ENCODE measurements at places on chromosomes 16 and 17. TPM values are rescaled to one million over a fixed set of nuclear protein-coding genes. Genes with fewer than 3 reads are reported as not detected.

DNA sequence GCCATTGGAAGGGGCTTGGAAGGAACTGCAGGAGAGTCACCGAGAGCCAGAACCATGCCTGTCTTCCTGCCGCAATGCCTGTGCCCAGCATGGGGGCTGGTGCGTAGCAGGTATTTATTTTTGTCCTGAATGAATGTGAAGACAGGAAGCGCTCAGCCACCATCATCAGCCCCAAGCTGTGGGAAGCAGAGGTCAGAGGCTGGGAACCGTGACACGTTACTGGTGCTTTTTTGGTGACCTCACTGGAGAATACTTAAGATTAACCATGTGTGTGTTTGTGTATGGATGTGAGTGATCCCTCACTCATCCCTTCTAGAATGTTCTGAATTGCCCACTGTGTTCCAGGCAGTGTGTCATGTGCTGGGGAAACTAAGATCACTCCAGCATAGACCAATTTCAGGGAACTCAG, 343.8 kb downstream of the SNX29 start:
- no peak overlapping the region for H3K27ac ChIP-seq
- H3K27me3 ChIP-seq, result no peaks in the 10 kb centered on the region
- H3K36me3 ChIP-seq, result no peaks in the 10 kb centered on the region
- no peaks in the 10 kb centered on the region for H3K4me1 ChIP-seq
- H3K4me3 ChIP-seq, result no peak overlapping the region

Gene TUBG2
- 49.0 TPM for total RNA-seq

GRCh38 chr16:66871840-66872239, 8.5 kb upstream of the PDP2 start:
- no peak for DNase-seq
- H3K4me3 ChIP-seq, result no peak overlapping the region
- peaks cover 14% of the 10 kb centered on the region for H3K4me1 ChIP-seq
- no peaks in the 10 kb centered on the region for H3K27me3 ChIP-seq
- no peaks in the 10 kb centered on the region for H3K36me3 ChIP-seq

Gene RUNDC3A
- not detected for total RNA-seq

Gene RNF112
- 8.3 TPM for total RNA-seq

DNA sequence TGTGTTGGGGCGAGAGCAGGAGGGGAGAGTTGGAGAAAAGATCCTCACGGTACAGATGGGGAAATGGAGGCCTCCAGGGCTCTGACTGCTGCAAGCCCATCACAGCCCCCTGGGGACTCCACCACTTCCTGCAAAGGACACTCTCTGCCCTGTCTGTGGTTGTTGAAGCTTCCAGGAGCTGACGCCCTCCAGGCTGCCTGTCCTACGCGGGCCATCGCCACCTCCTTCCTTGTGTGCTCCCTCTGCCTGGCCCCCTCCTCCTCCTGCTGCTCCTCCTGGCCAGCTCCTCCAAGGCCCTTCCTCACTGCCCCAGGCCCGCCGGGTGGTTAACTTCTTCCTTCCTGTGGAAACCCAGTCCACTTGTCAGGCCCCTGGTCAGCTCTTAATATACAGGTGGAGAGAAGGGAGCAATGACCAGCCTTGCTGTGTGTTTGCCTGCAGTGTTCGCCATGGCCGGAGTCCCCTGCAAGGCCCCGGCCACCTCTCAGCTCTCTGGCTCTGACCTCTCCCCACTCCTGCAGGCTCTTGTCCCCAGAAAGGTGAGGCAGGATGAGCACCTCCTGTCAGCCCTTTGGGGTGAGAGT, 18.4 kb upstream of the STAC2 start:
- H3K27ac ChIP-seq, result no peak overlapping the region
- no peak overlapping the region for H3K4me3 ChIP-seq
- no peaks in the 10 kb centered on the region for H3K36me3 ChIP-seq
- H3K4me1 ChIP-seq, result no peaks in the 10 kb centered on the region
- no peak for DNase-seq

Gene TBX21
- 1.8 TPM for total RNA-seq

Gene KCTD19
- not detected for total RNA-seq

- no peaks in the 10 kb centered on the region for H3K27me3 ChIP-seq
- peak overlapping the region; percentile 79 for H3K27ac ChIP-seq
- peak overlapping the region; percentile 87 for H3K4me3 ChIP-seq
- H3K36me3 ChIP-seq, result no peaks in the 10 kb centered on the region
- DNase-seq, result no peak
These were observed 15.6 kb upstream of the CBFB start for GRCh38 chr16:67013233-67013822.

GRCh38 chr16:4651827-4652226, 27.2 kb downstream of the MGRN1 start:
- H3K27ac ChIP-seq, result no peak overlapping the region
- no peak for DNase-seq
- peaks cover 36% of the 10 kb centered on the region for H3K36me3 ChIP-seq
- no peaks in the 10 kb centered on the region for H3K27me3 ChIP-seq
- H3K4me3 ChIP-seq, result no peak overlapping the region

DNA sequence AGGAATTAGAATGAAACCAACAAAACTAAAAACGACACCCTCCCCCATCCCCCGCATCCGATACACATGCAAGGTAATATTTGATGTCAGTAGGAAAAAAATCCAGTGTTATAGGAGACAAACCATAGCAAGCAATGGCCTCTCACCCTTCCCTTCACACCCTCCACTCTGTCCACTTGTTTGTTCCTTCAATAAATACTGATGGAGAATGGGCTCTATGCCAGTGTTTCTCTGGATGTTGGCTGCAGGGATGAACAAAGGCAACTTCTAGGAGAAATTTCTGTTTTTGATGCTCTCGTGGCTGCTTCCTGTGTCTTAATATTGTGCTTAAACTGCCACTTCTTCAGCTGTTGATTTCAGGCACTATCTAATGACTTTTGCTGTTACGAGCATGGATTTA, 98.8 kb downstream of the WWOX start:
- H3K27ac ChIP-seq, result no peak overlapping the region
- no peaks in the 10 kb centered on the region for H3K27me3 ChIP-seq
- H3K4me1 ChIP-seq, result no peaks in the 10 kb centered on the region
- no peaks in the 10 kb centered on the region for H3K36me3 ChIP-seq
- H3K4me3 ChIP-seq, result no peak overlapping the region

- no peaks in the 10 kb centered on the region for H3K27me3 ChIP-seq
- H3K4me3 ChIP-seq, result no peak overlapping the region
- no peaks in the 10 kb centered on the region for H3K4me1 ChIP-seq
- no peak overlapping the region for H3K27ac ChIP-seq
- H3K36me3 ChIP-seq, result no peaks in the 10 kb centered on the region
These were observed 56.3 kb downstream of the GAN start for GRCh38 chr16:81371106-81371505.

Gene KRTAP3-1
- total RNA-seq, result not detected

DNA sequence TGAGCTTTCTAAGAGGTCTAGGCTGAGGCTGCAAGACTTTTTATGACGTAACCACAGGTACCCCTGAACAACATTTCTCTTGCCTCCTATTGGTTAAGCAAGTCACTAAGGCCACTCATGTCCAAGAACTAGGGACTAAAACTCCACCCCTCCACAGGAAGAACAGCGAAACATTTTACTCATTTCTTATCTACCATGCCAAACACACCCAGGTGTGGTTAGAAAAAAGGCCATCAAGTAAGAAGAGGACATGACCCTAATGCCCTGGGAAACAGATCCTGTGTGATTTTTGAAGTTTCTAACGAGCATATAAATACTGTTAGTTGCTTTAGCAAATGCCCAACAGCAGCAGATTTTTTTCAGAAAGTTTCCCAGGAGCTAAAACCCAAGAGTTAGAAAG, 282.4 kb upstream of the DYNLRB2 start:
- no peak overlapping the region for H3K27ac ChIP-seq
- no peaks in the 10 kb centered on the region for H3K36me3 ChIP-seq
- no peaks in the 10 kb centered on the region for H3K27me3 ChIP-seq
- H3K4me1 ChIP-seq, result no peaks in the 10 kb centered on the region
- H3K4me3 ChIP-seq, result no peak overlapping the region

- no peak for DNase-seq
- H3K4me1 ChIP-seq, result peaks cover 6% of the 10 kb centered on the region
- peaks cover 7% of the 10 kb centered on the region for H3K36me3 ChIP-seq
- no peak overlapping the region for H3K4me3 ChIP-seq
- H3K27ac ChIP-seq, result no peak overlapping the region
These were observed 1.6 kb downstream of the SPATA32 start for GRCh38 chr17:45260204-45260783.

- H3K4me1 ChIP-seq, result peaks cover 12% of the 10 kb centered on the region
- no peak overlapping the region for H3K27ac ChIP-seq
- H3K4me3 ChIP-seq, result no peak overlapping the region
- no peak for DNase-seq
- no peaks in the 10 kb centered on the region for H3K36me3 ChIP-seq
These were observed 2.8 kb upstream of the FUS start for GRCh38 chr16:31177136-31177535.

- H3K27ac ChIP-seq, result no peak overlapping the region
- no peaks in the 10 kb centered on the region for H3K36me3 ChIP-seq
- H3K4me3 ChIP-seq, result no peak overlapping the region
- H3K27me3 ChIP-seq, result no peaks in the 10 kb centered on the region
- no peak for DNase-seq
These were observed 86.3 kb downstream of the DYNLRB2 start for GRCh38 chr16:80627108-80627507.

- no peak overlapping the region for H3K27ac ChIP-seq
- H3K4me3 ChIP-seq, result no peak overlapping the region
- H3K27me3 ChIP-seq, result no peaks in the 10 kb centered on the region
- H3K4me1 ChIP-seq, result no peaks in the 10 kb centered on the region
These were observed 11.3 kb upstream of the SKAP1 start for GRCh38 chr17:48441231-48441711.

DNA sequence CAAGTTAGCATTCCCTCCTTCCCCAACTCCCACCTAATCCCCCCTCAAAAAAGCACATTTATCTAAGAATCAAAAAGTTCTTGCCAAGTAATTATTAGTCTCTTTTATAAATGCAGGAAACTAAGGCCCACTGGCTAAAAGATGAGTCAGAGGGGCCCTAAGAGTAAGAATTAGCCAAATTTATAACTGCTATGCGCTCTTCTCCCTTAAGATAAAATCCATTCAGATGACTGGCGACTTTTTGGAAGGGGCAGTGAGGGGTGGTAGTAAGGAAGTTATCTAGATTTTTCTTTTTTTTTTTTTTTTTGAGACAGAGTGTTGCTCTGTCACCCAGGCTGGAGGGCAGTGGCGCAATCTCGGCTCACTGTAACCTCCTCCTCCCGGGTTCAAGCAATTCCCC, 17.1 kb downstream of the ZNF652 start:
- H3K36me3 ChIP-seq, result no peaks in the 10 kb centered on the region
- H3K27me3 ChIP-seq, result no peaks in the 10 kb centered on the region
- DNase-seq, result no peak
- H3K27ac ChIP-seq, result no peak overlapping the region
- no peak overlapping the region for H3K4me3 ChIP-seq

- H3K4me3 ChIP-seq, result no peak overlapping the region
- DNase-seq, result no peak
- no peaks in the 10 kb centered on the region for H3K4me1 ChIP-seq
- no peaks in the 10 kb centered on the region for H3K27me3 ChIP-seq
- no peaks in the 10 kb centered on the region for H3K36me3 ChIP-seq
These were observed 48.8 kb upstream of the CCL1 start for GRCh38 chr17:34411646-34412421.

- DNase-seq, result no peak
- H3K4me1 ChIP-seq, result peaks cover 22% of the 10 kb centered on the region
- H3K4me3 ChIP-seq, result no peak overlapping the region
These were observed 732 bp upstream of the EXOSC6 start for GRCh38 chr16:70252355-70252988.

Gene ZNF423
- total RNA-seq, result 22.9 TPM

DNA sequence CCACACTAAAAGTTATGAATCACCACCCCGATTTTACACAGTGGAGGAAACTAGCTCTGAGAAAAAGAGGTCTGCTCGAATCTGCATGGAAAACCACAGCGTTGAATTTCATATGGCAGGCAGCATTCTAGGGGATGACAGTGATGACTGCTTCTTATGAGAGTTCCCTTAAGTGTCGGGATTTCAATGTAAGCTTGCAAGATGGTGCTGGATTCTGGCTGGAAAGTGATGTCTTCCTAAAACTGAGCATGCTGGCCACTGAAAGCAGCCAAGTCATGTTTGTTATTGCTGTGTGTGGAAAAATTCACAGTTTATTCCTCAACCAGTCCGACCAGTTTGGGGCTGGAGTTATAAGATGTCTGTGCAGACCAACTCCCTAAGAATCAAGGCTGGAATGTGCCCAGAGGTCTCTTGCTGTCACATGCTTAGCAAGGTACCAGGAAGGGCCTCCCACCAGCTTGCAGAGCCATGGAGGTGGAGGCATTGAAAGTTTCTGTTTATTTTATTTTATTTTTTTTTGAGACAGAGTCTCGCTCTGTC, 37.2 kb upstream of the GAN start:
- no peaks in the 10 kb centered on the region for H3K4me1 ChIP-seq
- H3K27me3 ChIP-seq, result no peaks in the 10 kb centered on the region
- no peak overlapping the region for H3K4me3 ChIP-seq

- no peak overlapping the region for H3K4me3 ChIP-seq
- no peak for DNase-seq
- no peaks in the 10 kb centered on the region for H3K4me1 ChIP-seq
- H3K27ac ChIP-seq, result no peak overlapping the region
- no peaks in the 10 kb centered on the region for H3K27me3 ChIP-seq
These were observed 6.2 kb upstream of the WFIKKN1 start for GRCh38 chr16:624526-625070.

Gene GEMIN4
- total RNA-seq, result 15.4 TPM

Gene KRTAP9-4
- total RNA-seq, result not detected

DNA sequence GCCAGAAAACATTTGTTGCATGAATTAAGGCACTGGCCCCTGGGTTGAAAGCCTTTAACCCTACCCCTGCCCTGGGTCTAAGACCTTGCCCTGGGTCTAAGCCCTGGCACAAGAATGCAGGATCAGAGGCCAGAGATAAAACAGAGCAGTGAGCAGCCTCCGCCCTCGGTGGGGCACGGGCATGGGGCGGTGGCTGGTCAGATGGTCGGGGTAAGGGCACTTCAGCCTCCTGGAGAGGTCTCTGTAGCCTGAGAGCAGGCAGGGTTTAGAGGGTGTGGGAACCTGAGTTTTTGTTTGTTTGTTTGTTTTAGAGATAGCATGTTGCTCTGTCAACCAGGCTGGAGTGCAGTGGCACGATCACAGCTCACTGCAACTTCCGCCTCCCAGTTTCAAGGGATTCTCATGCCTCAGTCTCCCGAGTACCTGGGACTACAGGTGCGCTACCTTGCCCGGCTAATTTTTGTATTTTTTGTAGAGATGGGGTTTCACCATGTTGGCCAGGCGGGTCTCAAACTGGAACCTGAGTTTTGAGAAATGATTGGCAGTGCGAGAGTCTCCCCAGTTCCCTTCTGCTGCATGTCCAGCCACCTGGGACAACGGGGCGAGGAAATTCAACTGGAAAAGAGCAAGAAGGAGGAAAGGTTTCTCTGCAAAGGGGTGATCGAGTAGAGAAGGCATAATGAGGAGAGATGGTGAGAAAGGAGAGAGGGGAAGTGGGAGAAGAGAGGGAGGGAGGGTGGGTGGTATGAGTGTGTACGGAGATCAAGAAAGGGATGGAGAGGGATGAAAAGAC, 27.7 kb downstream of the TNS4 start:
- DNase-seq, result no peak
- H3K4me3 ChIP-seq, result no peak overlapping the region
- H3K27ac ChIP-seq, result no peak overlapping the region
- peaks cover 28% of the 10 kb centered on the region for H3K4me1 ChIP-seq

All from thoracic aorta (tissue), 2 donors.